GM10248 (cell line): ENCODE measurements at places on chromosomes 4 and X.

DNA sequence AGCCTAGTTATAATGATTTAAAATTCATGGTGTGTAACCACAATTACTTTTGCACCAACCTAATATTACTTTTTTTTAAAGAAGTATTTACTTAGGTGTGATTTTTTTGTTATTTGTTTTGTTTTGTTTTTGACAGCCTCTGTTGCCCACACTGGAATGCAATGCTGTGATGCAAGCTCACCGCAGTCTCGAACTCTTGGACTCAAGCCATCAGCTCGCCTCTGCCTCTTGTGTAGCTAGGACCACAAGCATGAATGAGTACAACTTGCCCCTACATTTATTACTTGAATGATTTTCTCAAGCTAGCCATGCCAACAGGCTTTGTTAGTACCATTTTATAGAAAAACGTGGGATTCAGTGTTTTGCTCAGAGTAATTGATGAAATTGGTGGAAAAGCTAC lies 488.8 kb upstream of the CPEB2 start:
- no peak for DNase-seq

DNA sequence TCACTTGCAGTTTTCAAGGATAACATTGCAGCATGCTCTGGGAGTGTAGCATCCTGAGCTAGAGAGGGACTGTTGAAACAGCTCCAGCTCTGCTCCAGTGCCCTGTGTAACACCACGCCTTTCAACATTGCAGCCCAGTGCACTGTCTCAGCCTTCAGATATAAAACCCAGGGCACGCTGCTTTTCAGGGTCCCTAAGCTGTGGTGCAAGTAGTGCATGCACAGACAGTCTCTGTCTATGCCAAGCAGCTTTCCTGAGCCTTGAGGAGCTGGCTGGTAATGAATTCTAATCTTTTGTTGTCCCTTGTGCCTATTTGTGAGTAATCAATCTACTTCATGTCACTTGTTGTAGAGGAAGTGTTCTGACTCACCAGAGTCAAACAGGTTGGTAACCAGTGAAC lies 897.0 kb downstream of the ARAP2 start:
- no peak for DNase-seq

DNA sequence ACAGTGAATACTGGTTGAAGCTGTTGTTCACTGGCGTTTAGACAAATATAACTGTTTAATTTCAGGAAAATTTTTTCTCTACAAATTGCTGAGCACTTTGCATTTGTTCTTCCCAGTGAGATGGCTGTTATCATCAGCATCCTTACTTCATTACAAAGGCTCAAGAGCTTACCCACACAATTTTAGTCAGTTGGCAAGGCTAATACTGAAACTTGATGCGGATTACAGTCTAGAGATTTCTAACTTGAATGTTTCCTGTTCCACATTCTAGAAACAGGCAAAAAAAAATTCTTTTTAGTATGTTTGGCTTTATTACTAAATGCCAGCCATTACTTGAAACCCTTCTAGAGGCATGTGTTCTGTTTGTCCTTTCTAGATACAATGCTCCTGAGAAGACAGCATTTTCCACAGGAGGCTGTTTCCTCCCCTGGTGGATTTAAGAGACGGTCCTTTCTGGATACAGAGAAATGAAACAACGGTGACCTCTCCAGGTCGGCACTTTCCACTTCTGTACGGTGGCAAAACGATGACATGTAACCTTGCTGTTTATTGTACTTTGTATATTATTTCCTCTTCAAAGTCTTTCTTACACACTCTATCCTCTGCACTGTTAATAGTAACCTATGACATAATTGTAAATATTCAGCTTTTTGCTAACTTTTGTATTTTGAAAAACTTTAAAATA lies 80.9 kb downstream of the RFC1 start:
- no peak for DNase-seq

DNA sequence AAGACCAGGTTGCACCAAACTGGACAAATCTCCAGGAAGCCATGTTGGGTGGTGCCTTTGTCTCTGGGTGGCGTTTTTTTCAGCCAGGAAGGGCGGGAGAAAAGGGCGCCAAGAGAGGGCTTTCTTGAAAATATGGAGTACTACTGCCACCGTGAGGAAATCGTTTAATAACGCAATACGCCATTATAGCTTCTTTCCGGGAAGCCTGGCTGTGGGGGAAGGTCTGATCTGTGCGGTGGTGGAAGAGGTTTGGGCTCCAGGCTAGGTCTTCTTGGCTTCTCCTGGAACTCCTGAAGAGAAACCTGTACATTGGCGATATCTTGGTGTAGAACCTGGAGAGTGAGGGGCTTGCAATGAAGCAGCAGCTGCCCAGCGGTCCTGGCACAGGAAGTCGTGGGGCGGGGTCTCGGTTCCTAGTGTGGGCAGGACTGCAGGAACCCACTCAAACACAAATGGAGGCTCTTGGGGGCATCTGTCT lies 202.7 kb downstream of the OR13H1 start:
- no peak for DNase-seq

GRCh38 chr4:654871-655463 lies 19.1 kb downstream of the ATP5ME start:
- no peak for DNase-seq

GRCh38 chrX:77444545-77444944 lies 2.6 kb upstream of the FGF16 start:
- DNase-seq: no peak
